Amniotic stem cell (primary cell): ENCODE measurements at places on chromosomes 5 and 9.
A peak's percentile ranks its signal among the peaks of the same experiment; 100 is the strongest.

GRCh38 chr5:90161414-90161813 is 248.1 kb downstream of the CETN3 start:
- DNase-seq: no peak

DNA sequence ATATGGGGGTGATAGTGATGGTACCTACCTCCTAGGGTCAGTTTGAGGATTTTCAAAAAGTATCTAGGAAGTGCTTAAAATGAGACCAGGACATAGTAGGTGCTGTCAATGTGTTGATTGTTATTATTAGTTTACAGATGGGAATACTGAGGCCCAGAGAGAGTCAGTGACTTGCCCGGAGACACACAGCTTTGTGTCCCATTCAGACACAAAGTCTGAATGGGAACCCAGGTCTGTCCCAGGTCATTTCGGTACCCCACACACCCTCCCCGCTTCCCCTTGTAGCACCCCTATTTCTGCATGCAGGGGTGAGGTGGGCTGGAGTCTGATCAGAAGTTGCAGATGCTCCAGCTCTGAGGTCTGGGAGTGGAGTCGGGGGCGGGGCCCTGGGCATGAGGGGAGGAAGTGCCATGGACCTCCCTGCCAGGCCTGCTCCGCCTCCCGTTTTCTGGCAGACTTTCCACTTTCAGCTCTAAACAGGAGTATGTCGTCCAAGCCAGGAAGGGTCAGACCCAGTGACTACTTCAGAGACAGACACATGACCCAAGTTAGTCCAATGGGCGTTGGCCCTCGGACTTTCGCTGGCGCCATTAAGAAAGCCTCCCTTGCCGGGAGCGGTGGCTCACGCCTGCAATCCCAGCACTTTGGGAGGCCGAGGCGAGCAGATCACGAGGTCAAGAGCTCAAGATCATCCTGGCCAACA is 3.2 kb upstream of the DBN1 start:
- no peak for DNase-seq

DNA sequence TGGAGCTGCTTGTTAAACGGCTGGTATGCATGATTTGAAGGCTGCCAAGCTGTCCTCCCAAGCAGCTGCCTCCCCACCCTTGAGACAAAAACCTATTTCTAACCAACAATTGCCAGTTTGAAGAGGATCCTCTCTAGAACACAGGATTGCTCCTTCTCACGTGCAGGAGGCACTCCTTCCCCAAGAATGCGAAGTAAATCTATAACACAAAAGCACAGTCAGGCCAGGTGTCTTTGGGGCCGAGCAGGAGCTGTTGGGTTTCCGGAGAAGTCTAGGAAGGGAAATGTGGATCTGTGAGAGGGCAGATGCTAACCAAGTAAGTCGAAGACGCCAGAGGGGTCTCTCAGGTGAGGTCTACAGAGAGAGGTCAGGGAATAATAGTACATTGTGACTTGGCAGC is 35.4 kb upstream of the GNPDA1 start:
- no peak for DNase-seq

GRCh38 chr5:176535101-176535663 is 2.0 kb downstream of the RNF44 start:
- no peak for DNase-seq

GRCh38 chr5:132788508-132788907 is 11.5 kb upstream of the SEPTIN8 start:
- no peak for DNase-seq

DNA sequence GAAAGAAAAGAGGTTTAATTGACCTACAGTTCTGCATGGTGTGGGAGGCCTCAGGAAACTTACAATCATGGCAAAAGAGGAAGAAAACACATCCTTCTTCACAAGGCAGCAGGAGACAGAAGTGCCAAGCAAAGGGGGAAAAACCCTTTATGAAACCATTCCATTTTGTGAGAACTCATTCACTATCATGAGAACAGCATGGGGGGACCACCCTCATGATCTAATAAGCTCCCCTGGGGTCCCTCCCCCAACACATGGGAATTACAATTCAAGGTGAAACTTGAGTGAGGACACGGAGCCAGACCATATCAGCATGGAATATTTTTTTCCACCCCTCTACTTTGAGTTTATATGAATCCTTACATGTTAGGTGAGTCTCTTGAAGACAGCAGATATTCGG is 173.7 kb downstream of the PHF2 start:
- DNase-seq: no peak

- DNase-seq: no peak
Observed at GRCh38 chr5:24714746-24715145, 70.0 kb upstream of the CDH10 start.

GRCh38 chr5:169242175-169242848 is 58.6 kb downstream of the SLIT3 start:
- DNase-seq: no peak

- no peak for DNase-seq
Observed at GRCh38 chr5:146653560-146653959, 137.6 kb upstream of the GPR151 start.

GRCh38 chr9:133873009-133873408 is 119.1 kb downstream of the VAV2 start:
- DNase-seq: no peak

- DNase-seq: no peak
Observed at GRCh38 chr5:143101725-143102386, 301.6 kb downstream of the NR3C1 start.

- DNase-seq: no peak
Observed at GRCh38 chr9:116490321-116490720, 196.8 kb upstream of the TRIM32 start.

GRCh38 chr9:121268851-121269641 is 1.1 kb downstream of the GSN start:
- DNase-seq: no peak

DNA sequence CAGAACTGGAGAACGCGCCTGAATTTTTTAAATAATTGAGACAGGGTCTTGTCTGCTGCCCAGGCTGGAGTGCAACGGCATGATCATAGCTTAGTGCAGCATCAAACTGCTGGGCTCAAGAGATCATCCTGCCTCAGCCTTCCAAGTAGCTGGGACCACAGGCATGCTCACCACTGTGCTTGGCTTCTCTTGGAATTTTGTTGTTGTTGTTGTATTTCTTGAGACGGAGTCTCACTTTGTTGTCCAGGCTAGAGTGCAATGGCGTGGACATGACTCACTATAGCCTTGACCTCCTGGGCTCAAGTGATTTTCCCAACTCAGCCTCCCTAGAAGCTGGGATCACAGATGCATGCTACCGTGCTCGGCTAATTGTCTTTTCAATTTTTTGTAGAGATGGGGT is 58.4 kb upstream of the DAB2IP start:
- no peak for DNase-seq

- no peak for DNase-seq
Observed at GRCh38 chr5:128777052-128777451, 188.2 kb upstream of the SLC27A6 start.

DNA sequence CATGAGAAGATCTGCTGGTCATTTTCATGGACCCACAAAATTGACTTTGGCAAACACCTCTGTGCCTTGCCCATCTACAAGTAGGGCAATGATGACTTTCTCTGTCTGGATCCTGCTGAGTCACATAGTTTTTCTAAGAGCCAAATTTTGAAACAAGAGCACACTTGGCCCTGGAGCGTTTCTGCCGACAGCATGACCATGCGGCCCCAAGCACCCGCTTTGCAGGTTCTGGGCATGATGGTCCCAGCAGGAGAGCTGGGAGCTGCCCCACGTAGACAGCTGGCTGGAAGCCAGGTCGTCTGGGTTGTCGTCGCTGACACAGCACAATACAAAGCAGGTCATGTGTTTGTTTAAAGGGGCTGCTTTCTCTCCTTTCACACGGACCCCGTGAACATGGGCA is 159.8 kb downstream of the SYK start:
- no peak for DNase-seq

DNA sequence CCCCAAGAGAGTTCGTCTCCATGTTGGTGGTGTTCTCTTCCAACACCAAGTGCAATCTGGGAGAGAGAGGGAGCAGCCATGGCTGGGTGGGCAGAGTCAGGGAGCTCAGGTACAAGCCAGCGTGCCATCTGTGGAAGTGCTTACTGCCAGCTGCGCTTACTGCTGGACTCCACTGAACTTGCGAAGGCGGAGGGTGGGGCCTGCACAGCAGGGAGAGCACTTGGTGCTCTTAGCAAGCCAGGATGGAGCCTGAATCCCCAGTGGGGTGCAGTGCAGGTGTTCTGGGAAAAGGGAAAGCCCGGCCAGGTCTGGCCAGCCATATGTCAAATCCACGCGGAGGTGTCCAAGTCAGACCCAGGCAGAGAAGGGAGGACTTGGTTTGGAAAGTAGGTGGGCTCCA is 142.0 kb downstream of the FANCC start:
- no peak for DNase-seq

GRCh38 chr5:172940268-172941066 is 18.8 kb upstream of the RPL26L1 start:
- no peak for DNase-seq

DNA sequence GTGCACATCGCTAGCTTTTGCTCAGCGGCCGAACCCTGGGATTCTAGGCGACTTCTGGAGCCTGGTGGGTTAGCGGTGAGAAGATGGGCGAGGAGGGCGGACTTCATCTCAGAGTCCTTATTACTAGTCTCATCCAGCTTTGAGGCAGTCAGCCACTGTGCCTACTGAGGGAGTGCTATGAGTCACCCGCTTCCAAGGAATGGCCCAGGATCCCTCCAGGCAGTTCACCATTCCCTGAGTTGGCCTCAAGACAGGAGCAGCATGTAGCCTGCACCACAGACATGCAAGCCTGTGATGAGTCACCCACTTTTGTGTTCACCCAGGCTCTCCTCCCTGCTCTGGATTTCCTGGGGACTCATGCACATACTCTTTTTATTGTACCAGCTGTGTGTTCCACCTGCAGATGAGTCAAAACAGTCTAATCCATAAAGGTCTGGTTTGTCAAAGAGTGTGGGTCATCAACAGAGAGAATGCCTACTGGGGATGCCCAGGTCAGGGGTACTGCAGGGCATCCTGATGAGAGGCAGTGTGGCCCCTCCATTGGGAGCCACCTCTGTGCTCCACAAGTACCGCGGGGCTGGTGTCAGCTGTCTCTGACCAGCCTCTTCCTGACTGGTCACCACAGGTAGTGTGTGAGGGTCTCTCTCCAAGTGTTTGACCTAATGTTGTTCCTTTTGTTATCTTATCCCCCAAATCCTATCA is 20.2 kb downstream of the SLC22A5 start:
- DNase-seq: peak; percentile 100

DNA sequence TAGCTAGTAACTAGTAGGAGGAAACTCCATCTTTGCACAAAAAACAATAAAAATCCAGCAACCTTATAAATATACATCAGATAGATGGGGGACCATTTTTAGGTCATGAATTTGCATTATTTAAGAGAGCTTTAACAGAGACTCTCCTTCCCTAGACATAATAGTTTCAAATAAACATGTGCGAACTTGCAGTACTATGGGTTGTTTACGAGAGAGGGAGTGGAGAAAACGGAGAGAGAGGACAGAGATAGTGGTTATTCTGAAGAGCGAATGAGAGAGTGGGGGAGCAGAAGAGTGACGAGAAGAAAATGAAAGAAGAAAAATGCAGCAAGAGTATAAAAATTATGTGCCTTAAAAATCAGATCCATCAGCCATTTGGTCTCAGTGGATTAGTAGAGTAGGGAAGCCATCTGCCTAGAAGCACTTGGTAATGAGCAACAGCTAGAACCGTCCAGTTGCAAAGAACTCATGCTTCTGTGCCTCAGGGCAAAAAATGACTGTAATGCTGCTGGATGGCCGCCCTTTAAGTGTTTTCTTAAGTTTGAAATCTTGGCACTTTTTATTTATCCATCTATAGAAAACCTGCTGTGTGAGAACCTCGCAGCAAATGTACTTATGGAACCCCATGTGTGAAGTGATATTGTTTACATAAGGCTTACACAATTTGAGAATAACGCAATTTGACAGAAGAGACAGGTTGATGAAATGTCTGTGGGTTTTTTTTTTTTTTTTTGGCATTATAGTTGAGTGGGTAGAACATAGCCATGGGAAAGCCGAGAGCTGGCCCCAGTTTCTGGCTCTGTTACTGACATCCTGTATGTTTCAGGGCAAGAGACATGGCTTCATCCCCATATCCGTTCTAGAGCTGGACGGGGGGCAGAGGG is 95.6 kb upstream of the ZNF608 start:
- no peak for DNase-seq
